ENCODE measurements at places on chromosomes 2 and 18.

- no peak for DNase-seq
Measured at GRCh38 chr2:27323596-27324285, 844 bp upstream of the MPV17 start.

DNA sequence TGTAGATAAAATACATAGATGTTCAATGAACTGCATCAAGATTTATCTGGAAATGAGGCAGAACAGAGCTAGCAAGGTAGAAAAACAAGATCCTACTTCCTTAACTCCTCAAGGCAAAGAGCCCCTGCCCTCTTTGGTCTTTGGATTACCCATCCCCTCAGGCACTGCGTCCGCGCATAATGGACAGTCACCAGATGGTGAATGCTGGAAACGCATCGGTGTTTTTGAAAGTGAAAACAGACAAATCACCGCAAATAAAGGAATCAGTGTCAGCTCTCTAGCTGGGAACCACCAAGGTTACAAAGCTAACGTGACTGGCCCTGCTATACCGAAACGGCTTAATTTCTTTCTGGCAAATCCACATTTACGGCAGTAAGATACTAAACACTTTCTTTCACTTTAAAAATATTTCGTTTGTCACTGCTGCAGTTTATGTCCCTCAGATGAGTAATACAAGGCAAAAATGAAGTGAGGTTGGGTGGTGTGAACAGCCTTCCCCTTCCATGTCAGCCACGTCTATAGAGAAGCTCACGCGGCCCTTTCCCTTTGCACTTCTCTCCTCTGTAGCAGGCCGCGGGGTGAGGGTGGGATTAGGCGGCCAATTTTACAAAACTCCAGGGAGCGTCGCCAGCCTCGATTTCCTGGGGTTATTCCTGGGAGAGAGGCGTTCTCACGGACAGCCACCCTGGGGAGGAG lies 627 bp upstream of the GALR1 start:
- no peak for DNase-seq

DNA sequence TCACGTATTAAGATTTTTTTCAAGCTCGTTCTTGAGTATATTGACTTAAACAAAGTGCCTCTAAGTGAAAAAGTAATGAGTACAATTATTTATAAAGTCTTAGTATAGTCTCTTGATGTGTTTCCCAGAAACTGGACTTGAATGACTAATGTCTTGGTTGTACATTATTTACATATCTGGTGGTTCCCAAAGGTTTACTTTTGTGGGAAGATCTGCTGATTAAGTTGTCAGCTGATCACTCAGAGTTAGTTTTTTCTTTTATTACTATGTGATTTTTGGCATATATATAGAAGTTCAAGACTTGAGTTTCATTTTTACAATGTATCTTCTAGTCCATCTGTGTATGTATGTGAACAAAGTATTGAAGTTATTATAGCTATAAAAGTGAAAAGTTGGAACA lies 29.5 kb downstream of the RNF144A start:
- DNase-seq = no peak

DNA sequence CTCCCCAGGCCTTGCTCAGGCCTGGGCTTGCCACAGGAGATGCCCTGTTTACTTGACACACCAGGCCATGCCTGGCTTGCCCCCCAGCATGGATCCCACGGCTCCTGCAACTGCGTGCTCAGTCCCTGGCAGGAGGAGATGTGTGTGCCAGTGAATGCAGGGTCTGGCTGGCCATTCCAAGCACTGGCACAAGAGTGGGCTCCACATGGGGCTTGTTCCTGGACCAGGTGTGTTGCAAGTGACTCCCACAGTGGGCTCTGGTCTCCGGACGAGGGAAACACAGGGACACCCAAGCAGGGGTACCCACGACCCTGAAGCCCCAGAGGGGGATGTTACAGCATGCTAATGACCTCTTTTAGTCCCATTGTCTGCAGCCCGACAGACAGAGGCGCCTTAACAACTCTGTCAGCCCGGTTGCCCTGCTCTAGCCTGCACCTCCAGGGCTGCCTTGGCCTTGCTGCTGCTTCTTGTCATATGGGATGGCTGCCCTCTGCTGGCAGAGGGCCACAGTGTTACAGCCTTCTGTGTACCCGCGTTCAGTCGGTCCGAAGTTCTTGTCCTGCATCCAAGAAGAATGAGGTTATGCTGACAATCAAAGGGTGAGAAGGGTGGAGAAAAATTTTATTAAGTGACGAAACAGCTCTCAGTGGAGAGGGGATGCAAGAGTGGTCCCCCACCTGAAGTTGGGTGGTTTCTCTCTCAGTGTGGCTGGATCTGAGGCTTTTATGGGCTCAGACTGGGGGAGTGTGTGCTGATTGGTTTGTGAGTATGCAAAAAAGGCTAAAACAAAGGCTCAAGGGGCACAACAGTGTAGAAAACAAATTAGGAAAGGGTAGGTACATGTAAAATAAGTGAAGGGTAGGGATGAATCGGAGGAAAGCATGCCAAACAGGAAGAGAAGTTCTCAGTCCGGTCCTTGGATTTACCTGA lies 180.4 kb downstream of the MBD5 start:
- peak; percentile 58 for DNase-seq

- no peak for DNase-seq
Measured at GRCh38 chr18:5746844-5747243, 148.5 kb downstream of the TMEM200C start.

All from activated CD8-positive, alpha-beta memory T cell treated with anti-CD3 and anti-CD28 coated beads, Interleukin-2, amount 50 U/mL, for 48 hours (primary cell).